Neural crest cell (in vitro differentiated cells): ENCODE measurements at places on chromosomes 16 and 17. TPM values are rescaled to one million over a fixed set of nuclear protein-coding genes. Genes with fewer than 3 reads are reported as not detected.
A peak's percentile ranks its signal among the peaks of the same experiment; 100 is the strongest.

DNA sequence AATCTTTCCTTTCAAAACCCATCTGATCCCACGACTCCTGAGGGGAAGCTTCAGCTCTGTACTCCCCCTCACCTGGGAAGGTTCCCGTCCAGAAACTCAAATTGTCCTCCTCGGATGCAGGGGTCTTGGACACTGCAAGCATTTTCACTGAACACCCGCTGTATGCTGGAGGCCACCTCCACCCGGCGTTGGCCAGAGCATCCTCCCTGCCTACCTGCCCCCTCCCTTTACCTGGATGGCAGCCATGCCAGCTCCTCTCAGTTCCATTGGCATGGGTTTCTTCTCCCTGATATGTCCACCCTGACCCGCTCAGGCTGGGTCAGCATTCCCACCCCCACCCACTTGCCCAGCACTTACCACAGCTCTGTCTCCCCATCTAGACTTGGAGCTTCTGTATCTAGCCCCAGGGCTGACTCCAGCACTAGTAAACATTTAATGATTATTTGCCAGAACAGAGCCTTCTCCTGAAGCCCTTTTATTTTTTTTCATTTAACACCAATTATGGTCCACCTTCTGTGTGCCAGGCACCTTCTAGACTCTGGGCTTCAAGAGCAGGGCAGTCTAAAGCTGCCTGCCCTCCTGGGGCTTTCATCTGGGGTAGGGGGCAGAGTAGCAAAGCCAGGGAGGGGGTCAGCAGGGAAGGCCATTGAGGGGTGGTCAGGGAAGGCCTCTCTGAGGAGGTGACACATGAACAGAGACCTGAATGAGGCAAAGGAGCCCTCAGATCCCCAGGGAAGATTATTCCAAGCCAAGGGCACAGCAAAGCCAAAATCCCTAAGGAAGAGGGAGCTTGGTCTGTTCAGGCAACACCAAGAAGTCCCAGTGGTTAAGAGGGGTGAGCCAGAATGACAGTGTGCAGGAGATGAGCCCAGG, 8.9 kb upstream of the KRT19 start:
- no peak for DNase-seq

GRCh38 chr17:75737133-75737962, 16.1 kb downstream of the ITGB4 start:
- DNase-seq, result no peak

GRCh38 chr16:84690088-84690819, 9.5 kb upstream of the USP10 start:
- no peak for DNase-seq

GRCh38 chr16:49128740-49129139, 152.9 kb downstream of the CBLN1 start:
- DNase-seq, result no peak

DNA sequence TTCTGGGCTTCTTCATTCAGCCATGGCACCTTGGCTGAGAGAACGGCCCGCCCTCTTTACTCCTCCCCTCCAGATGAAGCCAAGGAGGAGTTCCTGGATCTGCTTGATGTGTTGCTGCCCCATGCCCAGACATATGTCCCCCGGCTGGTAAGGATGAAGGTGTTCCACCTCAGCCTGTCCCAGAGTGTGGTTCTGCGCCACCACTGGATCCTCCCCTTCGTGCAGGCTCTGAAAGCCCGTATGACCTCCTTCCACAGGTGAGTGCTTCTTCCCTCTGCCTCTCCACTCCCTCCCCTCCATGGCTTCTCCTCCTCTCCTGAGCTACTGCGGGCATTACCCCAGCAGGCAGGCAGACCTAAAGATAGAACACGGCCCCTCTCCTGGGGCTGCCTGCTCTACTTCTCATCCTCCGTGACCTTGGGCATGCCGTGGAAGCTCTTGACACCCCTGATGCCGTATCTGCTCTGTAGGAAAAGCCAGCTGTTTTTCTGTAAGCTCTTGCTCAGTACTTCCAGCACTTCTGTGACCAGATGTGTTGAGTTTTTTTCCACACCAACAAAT, 8.7 kb downstream of the USB1 start:
- DNase-seq, result no peak

- DNase-seq, result no peak
Observed at GRCh38 chr17:21177854-21178600, 35.9 kb downstream of the TMEM11 start.

GRCh38 chr16:28905800-28906372, 19.2 kb downstream of the RABEP2 start:
- no peak for DNase-seq

- no peak for DNase-seq
Observed at GRCh38 chr16:2675021-2675420, 7.3 kb upstream of the KCTD5 start.

- no peak for DNase-seq
Observed at GRCh38 chr16:67833030-67833414, 9.1 kb upstream of the THAP11 start.

DNA sequence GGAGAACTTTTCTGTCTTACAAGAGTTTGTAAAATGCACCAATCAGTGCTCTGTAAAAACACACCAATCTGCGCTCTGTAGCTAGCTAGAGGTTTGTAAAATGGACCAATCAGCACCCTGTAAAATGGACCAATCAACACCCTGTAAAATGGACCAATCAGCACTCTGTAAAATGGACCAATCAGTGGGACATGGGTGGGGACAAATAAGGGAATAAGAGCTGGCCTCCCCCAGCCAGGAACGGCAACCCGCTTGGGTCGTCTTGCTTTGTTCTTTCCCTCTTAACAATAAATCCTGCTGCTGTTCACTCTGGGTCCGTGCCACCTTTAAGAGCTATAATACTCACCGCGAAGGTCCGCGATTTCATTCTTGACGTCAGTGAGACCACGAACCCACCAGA, 18.5 kb upstream of the KCNG4 start:
- DNase-seq, result no peak

DNA sequence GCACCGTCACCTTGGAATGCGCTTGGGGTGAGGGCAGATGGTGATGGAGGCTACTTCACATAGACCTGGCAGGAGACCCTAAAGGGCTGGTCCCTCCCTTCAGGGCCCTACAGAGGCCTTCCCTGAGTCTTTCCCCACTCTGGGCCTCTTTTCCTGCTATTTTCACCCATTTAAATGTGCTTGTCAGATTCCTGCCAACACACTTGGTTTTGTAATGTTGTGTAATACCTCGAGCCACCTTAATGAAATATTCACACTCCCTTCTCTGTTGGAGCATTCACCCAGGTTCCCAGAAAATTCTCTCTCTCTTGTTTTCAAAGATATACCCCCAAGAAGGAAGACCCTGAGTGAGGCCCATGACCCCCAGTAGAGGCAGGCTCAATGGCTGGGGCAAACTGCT, 456.6 kb upstream of the DYNLRB2 start:
- no peak for DNase-seq

DNA sequence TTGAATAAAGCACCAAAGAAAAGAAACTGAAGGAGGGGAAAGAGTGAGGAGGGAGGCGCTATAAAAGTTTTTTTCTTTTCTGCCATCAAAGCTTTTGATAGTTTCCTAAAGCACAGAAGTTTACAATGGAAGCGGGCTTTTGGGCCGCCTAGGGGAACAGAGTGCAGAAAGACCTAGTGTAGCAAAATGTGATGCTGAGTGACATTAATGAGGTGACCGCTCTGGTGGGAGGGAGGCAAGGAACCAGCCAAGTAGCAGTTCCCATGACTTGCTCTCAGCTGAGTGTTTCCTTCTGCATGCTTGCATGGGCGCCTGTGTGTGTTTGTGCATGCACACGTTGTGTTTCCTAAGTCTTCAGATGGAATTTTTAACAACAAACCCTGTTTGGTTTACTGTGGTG, 15.5 kb downstream of the MSI2 start:
- no peak for DNase-seq

- DNase-seq, result peak; percentile 25
Observed at GRCh38 chr16:51154271-51155171, 3.5 kb upstream of the SALL1 start.

- no peak for DNase-seq
Observed at GRCh38 chr16:30839523-30840227, 52.7 kb upstream of the ZNF629 start.

DNA sequence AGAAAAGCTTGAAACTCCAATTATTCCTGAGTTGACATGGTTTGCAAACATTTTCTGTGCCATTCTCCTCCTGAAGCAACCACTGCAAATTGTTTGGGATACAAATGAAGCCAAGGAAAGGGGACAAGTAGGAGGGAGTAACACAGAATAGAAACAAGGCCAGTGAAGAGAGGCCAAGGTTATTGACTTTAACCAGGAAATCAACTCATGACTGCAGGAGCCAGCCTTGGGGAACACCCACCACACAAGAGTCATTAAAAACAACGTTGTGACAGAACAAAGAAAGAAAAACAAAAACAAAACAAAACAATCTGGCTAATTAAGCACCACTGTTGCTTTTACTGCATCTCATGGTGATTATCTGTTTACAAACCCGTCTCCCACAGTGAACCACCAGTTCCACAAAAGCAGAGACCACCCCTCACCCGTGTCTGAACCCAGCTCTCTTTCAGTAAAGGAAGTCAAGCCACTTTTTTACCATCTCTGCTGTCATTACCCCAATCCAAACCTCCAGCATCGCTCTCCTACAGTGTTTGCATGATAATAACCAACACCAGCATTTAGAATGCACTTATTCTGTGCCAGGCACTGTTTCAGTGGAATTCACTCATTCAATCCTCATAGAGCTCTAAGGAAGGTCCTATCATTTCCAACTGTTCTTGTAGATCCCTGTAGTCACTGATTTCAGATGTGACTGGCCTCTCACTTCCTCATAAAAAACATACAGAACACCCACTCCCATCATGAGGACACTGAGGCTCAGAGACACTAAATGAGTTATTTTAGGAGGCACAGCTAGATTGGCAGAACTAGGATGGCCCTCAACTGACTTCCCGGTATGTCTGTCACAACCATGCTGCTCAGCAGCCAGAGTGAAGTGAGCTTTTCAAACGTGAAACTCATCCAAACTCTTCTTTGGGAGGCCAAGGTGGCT, 2.0 kb downstream of the ZDHHC1 start:
- no peak for DNase-seq

DNA sequence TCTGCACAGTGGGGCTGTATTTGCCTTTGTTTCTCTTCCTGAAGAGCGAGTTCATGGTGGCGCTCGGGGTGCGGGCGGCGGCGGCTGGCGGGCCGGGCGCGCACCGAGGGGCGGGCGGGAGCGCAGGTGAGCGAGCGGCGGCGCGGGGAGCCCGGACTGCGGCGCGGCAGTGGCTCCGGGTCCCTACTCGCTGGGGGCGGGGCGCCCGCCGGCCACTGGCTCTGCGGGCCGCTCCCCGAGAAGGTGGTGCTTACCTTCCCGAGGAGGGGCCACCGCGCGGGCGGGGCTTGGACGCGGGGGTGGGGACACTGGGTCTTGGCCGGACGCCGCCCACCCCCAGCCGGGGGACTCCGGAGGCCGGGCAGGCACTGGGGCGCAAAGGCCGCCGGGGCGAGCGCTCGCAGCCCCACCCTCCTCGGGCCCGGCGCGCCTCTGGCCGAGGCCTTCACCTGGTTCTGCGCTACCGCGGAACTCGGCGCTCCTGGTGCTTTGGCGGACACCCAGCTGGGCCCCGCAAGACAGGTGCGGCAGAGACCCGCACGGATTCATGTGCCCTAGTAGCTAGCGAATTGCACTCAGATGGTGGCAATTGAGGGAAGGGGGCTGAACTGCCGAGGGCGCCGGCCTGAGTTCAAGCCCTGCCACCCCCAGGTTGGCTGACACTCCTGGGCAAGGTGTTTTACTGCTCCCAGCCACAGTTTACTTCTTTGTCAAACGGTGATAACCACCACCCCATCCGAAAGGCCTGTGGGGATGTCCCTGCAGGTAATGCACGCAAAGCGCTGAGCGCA, at the start of gene PPL:
PPL (minus strand) TSS at position 158 of the 791 bp plus-strand sequence; CDS start at position 55, 103 bp downstream.
- DNase-seq, result no peak

GRCh38 chr16:3170440-3171180, 17.4 kb upstream of the OR1F1 start:
- DNase-seq, result no peak

DNA sequence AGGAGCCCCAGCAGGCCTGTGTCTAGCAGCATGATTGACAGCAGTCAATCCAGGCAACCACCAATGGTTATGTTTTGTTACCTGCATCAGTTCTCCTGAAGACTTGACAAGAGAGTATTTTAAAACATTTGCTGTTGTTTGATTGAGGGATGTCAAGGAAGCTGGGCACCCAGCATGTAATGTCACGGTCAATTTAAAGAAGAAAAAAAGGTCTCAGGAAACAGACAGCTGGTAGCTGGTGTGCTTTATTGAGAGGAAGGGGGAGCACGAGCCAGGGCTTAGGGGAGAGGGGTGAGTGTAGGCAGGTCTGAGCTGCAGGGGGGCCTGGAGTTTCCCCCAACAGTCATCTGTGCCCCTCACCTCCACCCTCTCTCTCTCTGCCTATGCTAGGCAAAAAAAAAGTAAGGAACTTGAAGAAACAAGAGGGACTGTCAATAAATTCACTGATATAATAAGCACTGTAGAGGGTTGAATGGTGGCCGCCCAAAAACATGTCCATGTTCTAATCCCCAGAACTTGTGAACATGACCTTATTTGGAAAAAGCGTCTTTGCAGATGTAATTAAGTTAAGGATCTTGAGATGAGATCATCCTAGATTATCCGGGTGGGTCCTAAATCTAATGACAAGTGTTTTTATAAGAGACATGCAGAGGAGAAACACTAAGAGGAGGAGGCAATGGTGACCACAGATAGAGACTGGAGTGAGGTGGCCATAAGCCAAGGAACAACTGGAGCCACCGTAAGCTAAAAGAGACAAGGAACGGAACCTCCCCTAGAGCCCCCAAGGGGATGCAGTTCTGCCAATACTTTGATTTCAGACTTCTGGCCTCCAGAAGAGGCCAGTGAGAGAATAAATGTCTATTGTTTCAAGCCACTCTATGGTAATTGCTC, 14.5 kb downstream of the TSPOAP1 start:
- DNase-seq, result no peak

GRCh38 chr17:78641243-78641642, 64.0 kb upstream of the DNAH17 start:
- DNase-seq, result no peak

DNA sequence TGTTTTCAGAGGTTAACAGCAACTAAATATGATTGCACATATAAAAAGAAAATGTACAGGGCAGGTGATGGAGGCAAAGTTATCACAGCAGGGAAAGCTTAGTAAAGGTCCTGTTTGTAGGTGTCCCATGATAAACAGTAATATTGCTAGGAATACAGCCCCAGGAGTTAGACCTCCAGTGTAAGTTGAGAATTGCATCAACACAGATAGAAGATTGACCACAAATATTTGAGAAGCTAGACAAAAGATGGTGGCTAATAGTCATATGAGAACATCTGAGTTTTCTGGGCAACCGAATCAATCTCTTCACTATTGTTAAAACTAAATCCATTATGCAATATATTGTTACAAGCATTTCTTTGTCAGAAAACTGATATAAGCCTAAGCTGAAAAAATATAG, 152.6 kb downstream of the CDH11 start:
- no peak for DNase-seq

TLCD3B gene
- 14.2 and 15.3 TPM in 2 replicates for total RNA-seq

PRSS21 gene
- not detected in 2 replicates for total RNA-seq

C17orf107 gene
- total RNA-seq, result 1.7 and 1.8 TPM in 2 replicates

CACNG1 gene
- 0.32 and 0.44 TPM in 2 replicates for total RNA-seq

LITAF gene
- 62.9 and 69.7 TPM in 2 replicates for total RNA-seq

KRTAP2-2 gene
- total RNA-seq, result not detected in 2 replicates

TRAF4 gene
- total RNA-seq, result 163 and 172 TPM in 2 replicates

NTN1 gene
- 10.1 and 10.3 TPM in 2 replicates for total RNA-seq
